Adipocyte (in vitro differentiated cells): ENCODE measurements at places on chromosomes 3 and 15.

GRCh38 chr15:67085237-67085817 is 19.9 kb downstream of the SMAD3 start:
- no peak for DNase-seq

- DNase-seq: no peak
Observed at GRCh38 chr3:193261970-193262369, 20.9 kb downstream of the PLAAT1 start.

GRCh38 chr3:6098516-6099157 is 762.3 kb upstream of the GRM7 start:
- no peak for DNase-seq

- peak; percentile 77 for DNase-seq
Observed at GRCh38 chr15:72227192-72227586, 3.8 kb downstream of the PKM start.

- DNase-seq: peak; percentile 49
Observed at GRCh38 chr3:64398476-64398875, 173.2 kb upstream of the PRICKLE2 start.

DNA sequence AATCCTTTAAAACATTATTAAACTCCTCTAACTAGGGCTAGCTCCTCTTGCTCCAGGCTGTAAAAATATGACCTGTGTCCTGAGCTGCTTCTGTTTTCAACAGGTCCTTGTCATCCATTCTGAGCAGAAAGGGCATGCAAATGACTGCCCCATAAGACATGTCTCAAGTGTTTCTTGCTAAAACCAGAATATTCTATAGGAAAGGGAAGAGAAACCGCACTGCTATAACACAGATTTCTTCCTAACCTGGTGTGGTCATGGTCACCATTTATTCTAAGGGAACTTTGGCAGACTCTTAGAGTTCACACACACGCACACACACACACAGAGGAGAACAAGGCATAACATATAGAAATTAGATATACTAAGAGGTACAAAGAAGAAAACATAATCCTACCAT is 34.2 kb upstream of the B3GNT5 start:
- DNase-seq: no peak

DNA sequence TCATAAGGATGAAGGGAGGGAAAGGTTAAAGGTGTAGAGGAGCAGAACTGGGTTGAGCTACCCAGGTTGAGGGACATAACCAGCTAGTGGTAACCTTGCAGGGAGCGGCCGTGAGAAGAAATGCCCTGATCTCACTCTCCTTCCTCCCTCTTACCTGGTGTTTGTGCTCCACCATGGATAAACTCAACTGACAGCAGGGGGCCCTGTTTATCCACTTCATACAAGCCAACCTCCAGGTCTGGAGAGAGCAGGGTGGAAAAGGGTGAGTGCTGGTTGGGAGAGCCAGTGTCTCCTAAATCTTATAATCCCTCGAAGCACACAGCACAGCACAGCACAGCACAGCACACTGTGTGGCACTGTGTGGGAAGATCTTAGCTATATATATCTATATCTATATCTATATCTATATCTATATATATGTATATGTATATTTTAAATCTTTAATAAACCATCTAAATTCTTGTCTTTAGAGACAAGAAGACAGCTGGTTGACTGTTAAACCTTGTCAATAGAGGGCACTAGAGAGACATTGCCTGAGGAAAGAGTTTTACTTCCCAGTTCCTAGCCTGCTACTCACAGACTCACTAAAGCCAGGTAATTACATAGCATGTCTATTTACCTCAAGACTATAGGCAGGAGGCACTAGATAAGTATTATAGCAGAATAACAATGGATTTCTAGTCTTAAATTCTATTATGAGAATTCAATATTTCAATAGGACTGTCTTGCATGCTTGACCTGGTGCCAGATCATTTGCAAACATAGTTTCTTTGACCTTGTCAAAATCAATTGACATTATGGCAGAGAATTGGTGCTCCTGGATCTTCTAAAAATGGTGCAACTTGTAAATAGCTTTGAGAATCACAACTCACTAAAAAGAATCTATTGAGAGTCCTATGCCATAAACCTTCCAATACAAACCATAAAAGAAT is 21.7 kb upstream of the FMN1 start:
- DNase-seq: peak; percentile 18

- peak; percentile 40 for DNase-seq
Observed at GRCh38 chr15:92624401-92624991, 31.1 kb downstream of the FAM174B start.

- peak; percentile 15 for DNase-seq
Observed at GRCh38 chr3:124131580-124131979, 139.7 kb upstream of the ROPN1 start.

DNA sequence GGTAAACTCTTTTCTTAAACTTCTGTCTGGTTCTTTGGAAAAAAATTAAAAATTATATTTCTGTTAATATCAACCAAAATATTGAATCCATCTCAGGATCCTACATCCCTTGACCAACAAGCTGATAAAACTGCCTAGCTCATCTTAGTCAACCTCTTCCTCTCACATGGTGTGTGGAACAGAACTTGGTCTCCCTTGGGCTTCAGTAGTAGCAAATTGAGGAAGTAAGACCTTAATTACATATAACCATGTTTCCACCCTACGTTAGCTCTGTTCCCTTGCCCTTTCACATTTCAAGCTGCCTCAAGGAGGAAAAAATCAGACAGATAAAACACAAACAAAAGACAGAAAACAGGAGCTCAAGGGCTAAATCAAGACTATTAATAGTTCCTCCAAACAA is 116.4 kb downstream of the GREM1 start:
- DNase-seq: no peak

- DNase-seq: peak; percentile 65
Observed at GRCh38 chr3:12273045-12273695, 15.7 kb upstream of the PPARG start.

DNA sequence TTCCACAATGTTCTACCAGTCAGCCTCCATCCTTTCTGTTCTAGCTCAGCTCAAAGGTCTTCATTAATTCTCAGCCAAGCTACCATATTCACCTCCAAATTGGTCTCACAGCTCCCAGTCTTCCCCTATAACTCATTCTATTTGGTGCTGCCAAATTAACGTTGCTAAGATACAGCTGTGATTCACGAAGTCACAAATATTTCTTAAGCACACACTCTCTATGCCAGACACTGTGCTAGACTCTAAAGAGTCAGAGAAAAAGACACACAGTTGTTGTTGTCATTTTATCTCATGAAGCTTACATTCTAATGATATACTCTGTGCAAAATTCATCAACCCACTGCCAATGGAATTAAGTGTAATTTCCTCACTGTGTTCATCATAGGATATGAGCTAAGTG is 102.8 kb downstream of the FRMD5 start:
- peak; percentile 23 for DNase-seq
